ENCODE measurements at places on chromosomes 5 and 9.

DNA sequence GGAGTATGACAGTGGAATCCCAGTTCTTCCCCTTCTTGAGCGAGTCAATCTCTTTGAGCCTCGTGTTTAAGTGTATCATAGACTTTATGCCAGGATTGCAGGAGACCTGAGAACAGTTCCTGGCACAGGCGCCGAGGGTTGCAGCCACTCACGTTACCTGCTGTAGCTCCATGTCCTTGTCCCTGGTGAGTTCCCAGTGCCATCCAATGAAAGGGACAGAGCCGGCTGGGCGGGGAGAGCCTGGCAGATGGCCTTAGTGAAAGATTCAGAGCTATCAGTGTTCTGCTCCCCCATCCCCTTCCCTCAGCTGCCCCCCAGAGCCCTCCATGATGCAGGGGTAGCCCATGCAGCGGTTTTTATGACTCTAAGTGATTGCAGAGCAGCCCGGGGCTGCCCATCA lies 554.0 kb downstream of the BNC2 start:
- DNase-seq = no peak

GRCh38 chr5:6307304-6307703 lies 71.0 kb downstream of the MED10 start:
- no peak for DNase-seq

DNA sequence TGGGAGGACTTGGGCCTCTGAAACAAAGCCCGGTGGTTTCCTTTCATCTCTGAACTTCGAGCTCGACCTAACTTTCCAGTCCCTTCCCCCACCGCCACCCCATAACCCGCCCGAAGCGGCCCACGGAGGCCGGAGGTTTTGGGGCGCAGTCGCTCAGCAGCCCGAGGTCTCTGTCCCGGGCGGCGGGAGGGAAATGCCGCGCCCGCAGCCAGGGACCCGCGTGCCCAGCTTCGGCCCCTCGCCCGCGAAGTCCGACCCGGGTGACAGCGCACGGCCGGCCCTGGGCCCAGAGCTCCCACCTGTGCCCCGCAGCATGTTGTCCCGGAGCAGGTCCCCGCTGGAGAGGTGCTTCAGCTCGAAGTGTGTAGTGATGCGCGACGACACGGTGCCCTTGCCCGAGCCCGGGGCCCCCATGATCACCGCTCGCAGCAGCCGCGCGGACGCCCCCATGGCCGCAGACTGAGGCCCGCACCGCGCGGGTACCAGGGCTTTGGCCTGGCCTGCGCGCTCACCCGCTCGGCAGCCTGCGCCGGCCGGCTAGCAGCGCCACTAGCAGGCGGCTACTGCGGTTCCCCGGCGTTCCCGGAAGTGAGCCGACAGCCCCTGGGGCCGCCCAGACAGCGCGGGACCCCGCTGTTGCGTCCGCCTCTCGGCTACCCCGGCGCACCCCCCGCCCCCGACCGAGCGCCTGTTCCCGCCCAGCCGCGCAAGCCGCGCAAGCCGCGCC lies at the start of gene AK3:
TSS of gene AK3 (minus strand) at position 565 of the 727 bp plus-strand sequence. CDS start at position 450, 115 bp downstream.
- peak; percentile 96 for DNase-seq

DNA sequence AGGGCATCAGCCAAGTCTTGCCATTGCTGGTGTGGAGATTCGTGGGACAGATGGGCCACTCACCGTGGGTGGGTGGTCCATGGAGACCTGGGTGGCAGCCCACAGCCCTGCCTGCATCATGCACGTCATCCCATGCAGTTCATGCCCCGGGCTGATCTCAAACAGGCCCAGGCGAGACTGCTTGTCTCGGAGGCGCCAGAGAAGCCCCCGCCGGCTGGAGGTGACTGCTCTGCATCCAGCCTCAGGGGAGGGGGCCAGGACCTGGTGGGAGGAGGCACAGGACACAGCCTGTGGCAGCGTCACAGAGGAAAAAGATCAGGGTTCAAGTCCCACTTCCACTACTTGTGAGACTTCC lies 975 bp downstream of the PIP5KL1 start:
- DNase-seq = no peak

- DNase-seq = no peak
Observed at GRCh38 chr9:7368410-7369292, 430.9 kb downstream of the DMAC1 start.

DNA sequence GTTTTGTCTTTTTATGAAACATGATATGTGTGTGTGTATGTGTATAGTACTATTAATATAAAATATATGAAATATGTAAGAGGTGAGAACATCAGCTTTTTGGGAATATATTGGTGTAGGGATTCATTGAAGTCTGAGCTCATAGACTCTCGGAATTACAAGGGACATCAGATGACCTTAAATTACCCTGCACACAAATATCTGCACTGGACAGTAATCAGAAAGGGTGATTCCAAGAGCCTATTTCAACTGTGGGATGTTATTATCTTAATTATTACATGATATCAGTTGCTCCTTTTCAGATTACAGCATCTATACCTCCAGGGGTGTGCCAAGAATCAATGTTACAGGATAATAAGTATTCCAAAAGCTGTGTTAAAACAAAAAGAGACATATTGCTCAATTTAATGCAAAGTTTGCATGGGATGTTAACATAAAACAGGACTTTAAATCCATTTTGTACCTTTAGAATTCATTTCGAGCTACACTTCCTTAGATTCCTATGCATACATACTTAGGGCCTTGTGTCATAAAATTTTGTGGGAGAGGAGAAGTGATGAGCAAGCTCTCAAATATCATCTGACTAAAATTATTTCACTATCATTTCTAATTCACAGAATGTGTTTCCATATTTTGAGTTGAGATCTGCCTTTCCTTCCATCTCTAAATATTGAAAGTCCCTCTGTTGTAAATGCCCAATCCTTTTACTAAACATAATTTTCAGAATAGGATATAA lies 365.2 kb downstream of the BRINP1 start:
- DNase-seq = no peak

DNA sequence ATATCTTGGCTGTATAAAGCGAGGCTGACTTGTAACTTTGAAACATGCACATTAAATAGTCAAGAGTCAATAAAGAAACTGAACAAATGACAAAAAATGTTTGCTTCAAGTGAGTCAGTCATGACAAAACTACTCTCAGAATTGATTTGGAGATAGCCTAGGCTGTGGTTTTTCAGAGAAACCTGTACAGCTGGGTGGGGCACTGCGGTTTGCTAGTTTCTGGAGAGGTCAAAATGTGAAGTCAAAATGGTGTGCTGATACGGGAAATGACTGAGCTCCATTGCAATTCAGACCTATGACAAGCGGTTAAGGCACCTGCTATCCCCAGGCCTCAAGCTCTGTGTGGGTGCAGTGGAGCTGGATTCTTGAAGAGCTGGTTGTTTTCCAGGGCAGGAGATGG lies 10.3 kb upstream of the CD180 start:
- DNase-seq = peak; percentile 52

DNA sequence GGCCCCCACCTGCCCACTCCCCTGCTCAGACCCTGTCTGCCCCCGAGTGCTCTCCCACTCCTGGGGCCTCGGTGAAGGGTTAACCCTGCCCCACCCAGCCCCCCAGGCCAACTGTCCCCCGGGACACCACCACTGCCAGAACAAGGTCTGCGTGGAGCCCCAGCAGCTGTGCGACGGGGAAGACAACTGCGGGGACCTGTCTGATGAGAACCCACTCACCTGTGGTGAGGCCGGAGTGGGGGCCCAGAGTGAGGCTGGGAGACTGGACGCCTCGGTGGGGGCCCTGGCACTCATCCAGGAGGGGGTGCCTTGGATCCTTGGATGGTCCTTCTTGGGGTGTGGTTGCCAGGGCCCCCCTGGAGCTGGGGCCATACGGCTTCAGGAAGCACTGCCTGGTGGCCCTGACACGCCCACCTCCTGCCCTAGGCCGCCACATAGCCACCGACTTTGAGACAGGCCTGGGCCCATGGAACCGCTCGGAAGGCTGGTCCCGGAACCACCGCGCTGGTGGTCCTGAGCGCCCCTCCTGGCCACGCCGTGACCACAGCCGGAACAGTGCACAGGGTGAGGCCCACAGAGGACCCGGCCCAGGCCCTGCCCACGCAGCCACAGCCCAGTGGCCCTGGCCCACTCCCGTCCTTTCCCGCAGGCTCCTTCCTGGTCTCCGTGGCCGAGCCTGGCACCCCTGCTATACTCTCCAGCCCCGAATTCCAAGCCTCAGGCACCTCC lies 2.1 kb downstream of the MAMDC4 start:
- DNase-seq = no peak

DNA sequence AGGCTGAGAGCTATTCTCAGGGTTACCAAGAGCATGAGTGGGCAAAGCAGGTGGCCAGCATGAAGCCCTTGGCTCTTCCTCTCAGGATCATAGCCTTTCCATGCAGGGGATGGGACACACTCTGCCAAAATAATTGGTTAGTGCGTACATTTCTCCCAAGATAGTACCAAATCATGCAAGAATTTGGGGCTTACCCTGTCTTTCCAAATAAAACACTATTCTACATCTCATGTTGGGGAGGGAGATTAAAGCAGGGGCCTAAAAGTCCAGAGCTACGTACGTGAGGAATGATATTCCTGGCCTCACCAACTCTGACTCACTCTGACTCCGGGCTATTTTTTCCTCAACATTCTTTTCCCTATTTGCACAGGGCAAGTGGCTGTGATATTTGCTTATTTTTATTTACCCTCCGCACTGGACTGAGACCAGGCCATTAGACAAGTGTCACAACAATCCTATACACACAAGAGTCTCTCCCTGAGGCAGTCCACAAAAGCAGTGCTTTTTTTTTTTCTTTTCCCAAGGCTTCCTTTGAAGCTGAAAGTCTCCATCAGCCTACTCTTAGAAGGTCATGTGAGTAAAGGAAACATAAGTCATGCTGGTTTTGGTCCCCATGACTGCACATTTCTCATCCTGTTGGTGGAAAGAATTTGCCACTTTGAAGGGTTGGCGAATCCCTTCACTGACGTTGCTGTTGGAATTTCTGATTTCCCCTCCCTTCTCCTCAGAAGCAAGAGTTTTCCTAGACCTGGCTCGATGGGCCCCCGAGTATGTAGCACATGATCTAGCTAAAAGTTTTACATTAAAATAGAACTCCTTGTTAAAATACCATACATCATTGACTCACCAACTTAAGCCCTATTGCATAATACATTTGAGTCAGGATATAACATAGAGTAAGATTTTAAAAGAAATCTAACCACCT lies 40.0 kb downstream of the TMEM252 start:
- no peak for DNase-seq

DNA sequence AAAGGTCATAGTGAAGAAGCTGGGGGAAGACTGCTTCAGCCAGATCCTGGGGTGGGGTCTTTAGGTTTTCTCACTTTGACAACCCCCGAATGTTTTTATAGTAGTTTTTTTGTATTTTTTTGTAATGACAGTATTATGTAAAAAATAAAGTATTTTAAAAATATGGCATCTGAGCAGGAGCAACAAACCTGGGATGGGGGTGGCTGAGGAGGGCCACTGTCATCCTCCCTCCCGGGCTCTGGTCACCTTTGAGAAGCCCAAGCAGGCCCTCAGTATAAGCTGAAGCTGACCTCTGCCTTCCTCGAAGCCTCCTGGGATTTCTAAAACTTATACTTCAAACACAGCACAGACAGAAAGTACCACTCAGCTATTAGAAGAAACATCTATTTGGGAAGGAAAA lies 8.7 kb downstream of the DNAJB5 start:
- DNase-seq = no peak

DNA sequence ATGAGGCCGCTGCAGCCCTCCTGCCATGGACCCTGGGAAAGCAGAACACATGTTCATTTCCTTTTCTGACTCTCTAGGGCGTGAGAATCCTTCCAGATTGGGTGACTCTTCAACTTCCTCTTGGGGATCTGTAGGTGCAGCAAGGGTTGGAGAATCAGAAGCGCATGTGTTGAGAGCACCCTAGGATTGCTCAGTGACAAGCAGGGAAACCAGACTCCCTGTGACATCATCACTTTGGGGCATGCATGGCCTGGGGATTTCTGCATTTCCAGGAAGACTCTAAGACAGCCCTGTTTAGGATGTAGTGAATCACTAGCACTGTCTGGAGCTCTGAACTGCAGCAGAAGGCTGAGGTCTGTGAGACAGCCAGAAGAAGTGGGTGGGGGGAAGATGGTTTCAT lies 15.1 kb upstream of the LCP2 start:
- no peak for DNase-seq

DNA sequence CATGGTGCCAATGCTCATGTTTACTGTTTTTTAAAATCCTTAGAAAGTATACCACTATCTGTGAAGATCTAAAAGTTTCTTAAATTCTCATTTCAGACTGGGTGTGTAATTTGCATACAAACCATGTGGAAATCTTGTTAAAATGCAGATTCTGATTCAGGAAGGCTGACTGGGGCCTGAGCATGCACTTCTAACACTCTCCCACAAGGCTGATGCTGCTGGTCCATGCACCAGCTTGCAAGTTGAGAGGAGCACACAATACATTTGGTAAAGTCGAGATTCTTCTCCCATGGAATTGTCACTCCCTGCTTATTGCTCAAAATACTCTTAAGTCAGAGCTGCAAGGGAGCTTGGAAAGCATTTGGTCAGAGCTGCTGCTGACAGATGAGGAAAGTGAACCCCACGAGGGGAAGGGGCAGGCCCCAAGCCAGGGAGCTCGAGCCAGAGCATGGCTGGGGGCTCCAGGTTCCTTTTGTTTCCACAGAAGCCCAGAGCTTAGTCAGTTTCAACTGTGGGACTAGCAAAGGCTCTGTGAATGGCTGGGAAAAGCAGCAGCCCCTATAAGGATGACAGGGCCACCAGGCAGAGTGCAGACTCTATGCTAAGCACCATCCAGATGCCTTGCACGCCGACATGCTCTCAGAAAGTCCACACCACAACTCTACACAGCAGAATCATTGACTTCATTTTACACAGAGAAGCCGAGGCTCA lies 93.5 kb upstream of the HAND1 start:
- DNase-seq = no peak

DNA sequence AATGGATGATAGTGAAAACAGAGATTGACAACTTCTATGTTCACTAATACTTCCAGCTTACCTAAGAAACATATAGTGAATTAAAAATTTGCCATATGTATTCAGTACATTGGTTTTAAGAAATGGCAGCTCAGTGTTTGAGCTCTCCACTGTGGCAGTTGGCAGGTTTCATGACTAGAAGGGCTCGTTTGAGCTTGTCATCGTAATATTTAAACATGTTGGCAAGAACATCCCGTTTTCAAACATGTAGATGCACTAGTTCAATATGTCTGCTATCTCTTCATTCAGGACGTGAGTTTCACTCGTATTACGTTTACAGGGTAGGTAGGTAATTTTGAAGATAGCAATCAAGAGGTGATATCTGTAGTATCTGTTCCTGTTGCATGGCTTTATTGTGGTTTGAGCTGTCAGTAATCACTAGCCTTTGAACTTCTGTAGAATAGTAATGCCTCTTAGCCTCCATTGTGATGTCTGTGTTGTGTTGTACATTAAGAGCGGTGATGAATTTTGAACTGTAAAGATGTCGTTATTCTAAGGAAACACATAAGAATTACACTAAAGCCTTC lies 74.8 kb downstream of the NLN start:
- DNase-seq = no peak

DNA sequence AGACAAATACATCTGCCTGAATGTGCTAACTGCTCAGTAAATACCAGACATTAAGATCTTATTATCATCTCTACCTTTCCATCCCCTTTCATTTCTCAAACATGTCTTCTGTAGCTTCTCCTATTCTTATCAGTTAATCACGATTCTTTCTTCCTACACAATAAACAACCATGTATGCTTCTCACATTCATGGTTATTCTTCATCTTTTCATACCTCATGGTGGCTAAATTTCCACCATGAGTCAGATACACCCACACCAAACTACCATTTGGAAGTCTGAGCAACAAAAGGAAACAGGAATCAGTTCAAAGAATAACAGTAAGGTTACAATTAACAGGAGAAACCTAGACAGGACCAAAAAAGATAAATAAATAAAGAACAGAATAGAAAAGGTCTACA lies 7.7 kb downstream of the ZNF622 start:
- no peak for DNase-seq

- no peak for DNase-seq
Observed at GRCh38 chr5:125017796-125018195, 271.4 kb upstream of the ZNF608 start.

- no peak for DNase-seq
Observed at GRCh38 chr5:125896368-125896767, 526.8 kb upstream of the GRAMD2B start.
